ENCODE measurements at places on chromosomes 3 and 15.

- no peak for DNase-seq
Measured at GRCh38 chr3:52020796-52021195, 25.1 kb upstream of the RPL29 start.

DNA sequence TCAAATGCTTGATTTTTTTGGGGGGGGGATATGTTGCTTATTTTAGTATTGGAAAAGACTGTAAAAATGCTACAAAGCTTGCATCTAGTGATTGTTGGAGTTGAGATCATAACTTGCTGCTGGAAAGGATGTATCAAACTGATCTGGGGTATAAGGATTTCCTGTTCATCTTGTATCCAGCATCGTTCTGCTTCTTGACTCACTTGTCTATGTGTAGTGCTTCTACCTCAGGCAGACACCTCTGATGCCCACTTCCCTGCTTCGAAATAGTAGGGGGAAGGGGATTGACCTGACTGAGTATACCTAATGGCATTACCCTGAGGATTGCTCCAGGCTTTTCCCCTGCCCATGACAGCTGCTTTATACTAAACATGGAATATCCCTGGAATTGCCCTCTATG lies 42.7 kb downstream of the STT3B start:
- DNase-seq, result no peak

DNA sequence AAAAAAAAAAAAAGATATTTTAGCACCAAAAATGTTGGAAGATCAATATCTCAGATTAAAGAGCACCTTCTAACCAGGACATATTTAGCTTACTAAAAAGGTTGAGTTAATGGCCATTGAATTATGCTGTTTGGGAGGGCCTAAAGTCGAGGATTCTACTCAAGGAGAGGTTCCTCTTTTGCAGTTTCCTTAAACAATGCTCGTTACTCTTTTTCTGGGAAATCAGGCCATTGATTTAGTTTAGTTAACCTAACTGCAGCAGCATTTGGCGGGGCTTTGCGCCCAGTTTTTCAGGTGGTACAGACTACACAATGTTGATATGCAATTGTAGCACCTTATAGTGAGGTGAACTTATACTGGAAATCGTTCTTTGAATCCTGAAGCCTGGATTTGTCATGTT lies 6.8 kb downstream of the ABHD2 start:
- DNase-seq, result no peak

- no peak for DNase-seq
Measured at GRCh38 chr15:39535466-39535865, 45.4 kb upstream of the THBS1 start.

GRCh38 chr3:139302084-139302800 lies 41.6 kb upstream of the MRPS22 start:
- no peak for DNase-seq

Measured in CD4-positive, alpha-beta T cell treated with Interleukin-6 at 100 ng/mL for 8 hours (primary cell).